ENCODE measurements at places on chromosomes 12 and 14.

- DNase-seq: no peak
These were observed 14.8 kb upstream of the PTHLH start for GRCh38 chr12:27987331-27987730.

DNA sequence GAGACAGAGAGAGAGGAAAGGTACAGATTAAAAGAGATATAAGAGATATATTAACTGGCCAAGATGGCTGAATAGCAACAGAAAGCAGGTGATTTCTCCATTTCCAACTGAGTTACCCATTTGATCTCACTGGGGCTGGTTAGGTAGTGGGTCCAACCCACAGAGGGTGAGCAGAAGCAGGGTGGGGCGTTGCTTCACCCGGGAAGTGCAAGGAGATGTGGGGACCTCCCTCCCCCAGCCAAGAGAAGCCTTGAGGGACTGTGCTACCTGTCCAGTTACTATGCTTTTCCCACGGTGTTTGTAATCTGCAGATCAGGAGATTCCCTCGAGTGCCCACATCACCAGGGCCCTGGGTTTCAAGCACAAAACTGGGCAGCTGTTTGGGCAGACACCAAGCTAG is 131.2 kb downstream of the AKAP6 start:
- no peak for DNase-seq

GRCh38 chr14:91229743-91230200 is 14.7 kb downstream of the GPR68 start:
- no peak for DNase-seq

- DNase-seq: no peak
These were observed 37.7 kb downstream of the CCDC175 start for GRCh38 chr14:59538936-59539335.

GRCh38 chr12:80925237-80925636 is 12.5 kb downstream of the LIN7A start:
- no peak for DNase-seq

DNA sequence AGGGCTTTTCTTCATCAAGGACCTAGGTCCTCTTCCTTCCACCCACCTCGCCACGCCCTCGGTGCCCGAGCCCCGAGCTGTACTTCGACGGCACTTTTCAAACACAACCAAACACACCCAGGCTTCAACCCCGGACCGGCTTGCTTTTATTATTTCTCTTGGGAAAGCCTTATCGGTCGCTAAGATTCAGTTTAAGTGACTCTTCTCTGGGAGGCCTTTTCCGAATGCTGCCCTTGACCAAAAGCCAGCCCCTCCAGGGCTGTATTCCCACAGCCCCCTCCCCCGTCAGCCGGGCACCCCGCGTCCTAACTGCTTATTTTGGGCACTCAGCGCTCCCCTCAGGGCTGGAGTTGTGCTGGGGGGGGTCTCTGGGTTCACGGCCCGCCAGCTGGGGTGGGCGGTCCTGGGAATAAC is 644 bp upstream of the PPP4R4 start:
- no peak for DNase-seq
